ENCODE measurements at places on chromosomes 12 and 14.

- DNase-seq = no peak
These were observed 14.3 kb downstream of the FNTB start for GRCh38 chr14:65000898-65001591.

- no peak for DNase-seq
These were observed 61.7 kb downstream of the PPP1R36 start for GRCh38 chr14:64611358-64612020.

DNA sequence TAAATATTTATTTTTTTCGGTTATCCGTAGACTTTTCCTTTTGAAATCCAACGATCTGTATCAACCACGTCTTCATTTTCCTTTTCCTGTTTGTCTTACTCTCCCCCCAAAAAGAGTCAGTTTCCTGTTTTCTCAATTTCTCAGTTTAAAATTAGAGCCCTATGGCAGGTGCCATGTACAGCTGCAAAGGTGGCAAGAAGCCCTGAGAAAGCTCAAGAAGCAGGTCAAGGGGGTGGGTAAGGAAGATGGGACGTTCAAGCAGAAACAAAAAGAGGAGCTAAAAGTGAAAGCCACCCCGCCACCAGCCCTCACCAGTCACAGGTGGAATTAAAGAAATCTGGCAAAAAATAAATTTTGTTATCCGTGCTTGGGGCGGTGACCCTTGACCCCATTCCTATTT is 26.7 kb downstream of the SLC35E3 start:
- no peak for DNase-seq

- DNase-seq = no peak
These were observed 10.9 kb downstream of the TMEM260 start for GRCh38 chr14:56590535-56590960.

- no peak for DNase-seq
These were observed 221.5 kb upstream of the DAAM1 start for GRCh38 chr14:58966997-58967396.

DNA sequence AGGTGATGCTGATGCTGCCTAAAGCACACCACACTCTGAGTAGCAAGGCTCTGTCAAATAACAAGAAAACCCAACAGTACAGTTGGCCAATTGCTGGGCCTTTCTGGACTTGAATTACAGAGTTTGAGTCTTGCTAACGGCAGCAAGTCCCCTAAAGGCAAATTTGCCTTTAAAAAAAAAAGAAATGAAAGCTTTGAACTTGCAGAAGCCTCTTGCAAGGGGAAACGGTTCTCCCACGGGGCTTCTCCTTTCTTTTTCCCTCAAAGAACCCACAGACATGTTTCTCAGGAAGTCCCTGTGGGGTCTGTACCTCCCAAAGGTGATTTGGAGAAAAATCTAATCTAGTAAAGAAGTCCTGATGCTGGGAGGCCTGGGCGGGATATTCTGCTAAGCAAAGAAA is 191.3 kb upstream of the MYL2 start:
- no peak for DNase-seq

DNA sequence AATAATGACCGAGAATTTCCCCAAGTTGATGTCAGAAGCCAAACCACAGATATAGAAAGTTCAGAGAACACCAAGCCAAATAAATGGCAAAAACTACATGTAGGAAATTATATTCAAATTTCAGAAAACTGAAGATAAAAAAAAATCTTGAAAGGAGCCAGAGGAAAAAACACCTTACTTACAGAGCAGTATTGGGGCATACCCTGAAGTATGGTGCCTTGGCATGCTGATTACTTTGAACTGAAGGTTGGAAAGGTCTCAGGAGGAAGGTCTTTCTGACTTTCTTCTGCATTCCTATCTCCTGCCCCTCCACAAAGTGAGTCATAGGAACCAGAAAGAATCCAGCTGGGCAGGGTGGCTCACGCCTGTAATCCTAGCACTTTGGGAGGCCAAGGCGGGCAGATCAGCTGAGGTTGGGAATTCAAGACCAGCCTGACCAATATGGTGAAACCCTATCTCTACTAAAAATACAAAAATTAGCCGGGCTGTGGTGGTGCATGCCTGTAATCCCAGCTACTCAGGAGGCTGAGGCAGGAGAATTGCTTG is 8.8 kb upstream of the FGF6 start:
- no peak for DNase-seq

DNA sequence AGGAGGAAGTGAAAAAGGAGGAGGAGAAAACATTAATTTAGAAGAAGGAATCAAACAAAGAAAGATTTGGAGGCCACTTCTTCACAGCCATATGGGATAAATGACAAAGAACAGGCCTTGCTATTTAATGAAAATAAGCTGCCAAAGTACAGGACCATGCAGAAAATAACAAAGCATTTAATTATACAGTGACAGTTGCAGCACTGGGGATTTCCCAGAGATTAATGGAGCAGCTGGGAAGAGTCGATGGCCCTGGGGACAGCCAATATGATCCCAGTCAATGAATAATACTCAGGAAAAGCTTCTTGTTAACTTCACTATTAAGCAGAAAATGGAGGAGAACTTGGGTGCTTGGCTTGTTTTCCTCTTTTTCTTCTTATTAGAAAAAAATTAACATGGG is 34.6 kb downstream of the RERG start:
- no peak for DNase-seq

GRCh38 chr12:3755898-3756297 is 3.0 kb upstream of the CRACR2A start:
- DNase-seq = no peak

DNA sequence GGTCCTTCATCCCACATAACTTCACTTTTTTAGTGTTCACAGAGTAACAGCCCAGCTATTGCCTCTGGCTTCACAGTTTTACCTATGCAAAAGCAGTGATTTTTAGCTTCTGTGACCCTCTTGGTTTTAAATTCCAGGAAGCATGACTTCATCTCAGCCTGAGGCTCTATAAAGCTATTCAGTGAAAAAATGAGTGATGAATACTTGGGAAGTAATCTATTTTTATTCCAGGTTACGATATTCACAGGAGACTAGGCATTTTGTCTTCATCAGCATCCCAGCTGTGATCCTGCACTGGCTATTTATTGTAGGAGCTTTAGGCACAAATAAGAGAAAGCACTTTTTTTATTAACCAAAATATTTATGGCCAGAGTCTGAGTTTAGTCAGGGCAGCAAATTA is 164.8 kb downstream of the SNAPC1 start:
- DNase-seq = no peak

DNA sequence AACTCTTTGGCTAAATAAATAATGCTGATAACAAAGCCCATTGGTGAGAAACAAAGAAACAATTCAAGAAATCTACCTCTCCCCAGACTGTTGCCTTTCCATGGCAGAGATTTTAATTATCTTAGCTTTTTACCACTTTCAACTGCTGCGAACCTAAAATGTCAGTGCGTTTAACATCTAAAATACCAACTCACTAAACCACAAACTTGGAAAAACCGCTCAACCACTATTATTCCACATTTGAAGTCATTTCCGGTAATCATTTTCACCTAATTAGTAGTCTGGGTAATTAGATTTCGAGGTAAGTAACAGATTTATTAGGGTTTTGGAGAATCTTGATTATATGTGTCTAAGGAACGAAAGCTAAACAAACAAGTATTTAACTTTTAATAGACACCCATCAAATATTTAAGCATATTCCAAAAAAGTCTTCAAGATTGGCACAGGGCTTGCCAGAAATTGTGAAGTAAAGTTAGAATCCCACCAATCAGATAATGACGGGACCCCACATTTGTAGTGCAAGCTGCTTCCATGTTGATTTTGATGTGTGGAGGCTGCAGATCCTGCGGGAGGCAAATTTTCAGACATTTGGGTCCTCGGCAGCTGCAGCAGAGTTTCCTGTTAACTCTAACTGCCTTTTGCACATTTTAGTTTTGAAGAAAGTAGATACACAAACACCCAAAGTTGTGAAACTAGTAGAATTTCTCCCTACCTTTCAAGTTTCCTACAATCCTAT is 4.1 kb downstream of the OTX2 start:
- no peak for DNase-seq

DNA sequence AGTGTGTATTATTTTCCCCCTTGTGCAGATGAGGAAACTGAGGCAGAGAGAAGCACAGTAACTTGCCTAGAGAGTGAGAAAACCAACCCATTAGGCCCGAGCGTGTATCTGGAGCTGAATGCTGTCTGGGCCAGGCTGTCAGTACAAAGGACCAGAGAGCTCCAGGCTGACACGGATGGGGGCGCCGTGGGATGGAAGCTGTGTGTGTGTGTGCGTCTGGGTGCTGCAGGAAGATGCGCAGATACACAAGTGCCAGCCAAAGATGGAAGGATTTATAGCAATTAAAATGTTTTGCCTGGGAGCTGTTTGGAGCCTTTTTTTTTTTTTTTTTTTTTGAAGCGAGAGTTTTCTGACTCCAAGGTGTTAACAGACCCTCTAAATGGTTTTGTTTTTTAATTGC is 53.7 kb upstream of the GPATCH2L start:
- DNase-seq = no peak

- no peak for DNase-seq
These were observed 28.8 kb upstream of the RPH3A start for GRCh38 chr12:112762753-112763152.

- DNase-seq = no peak
These were observed 5.1 kb downstream of the MIPOL1 start for GRCh38 chr14:37202812-37203211.

- no peak for DNase-seq
These were observed 16.4 kb downstream of the TRMT61A start for GRCh38 chr14:103545219-103545914.

GRCh38 chr12:102728506-102729242 is 188.4 kb downstream of the PAH start:
- DNase-seq = no peak

GRCh38 chr12:104457746-104458693 is 1.3 kb downstream of the CHST11 start:
- DNase-seq = no peak

DNA sequence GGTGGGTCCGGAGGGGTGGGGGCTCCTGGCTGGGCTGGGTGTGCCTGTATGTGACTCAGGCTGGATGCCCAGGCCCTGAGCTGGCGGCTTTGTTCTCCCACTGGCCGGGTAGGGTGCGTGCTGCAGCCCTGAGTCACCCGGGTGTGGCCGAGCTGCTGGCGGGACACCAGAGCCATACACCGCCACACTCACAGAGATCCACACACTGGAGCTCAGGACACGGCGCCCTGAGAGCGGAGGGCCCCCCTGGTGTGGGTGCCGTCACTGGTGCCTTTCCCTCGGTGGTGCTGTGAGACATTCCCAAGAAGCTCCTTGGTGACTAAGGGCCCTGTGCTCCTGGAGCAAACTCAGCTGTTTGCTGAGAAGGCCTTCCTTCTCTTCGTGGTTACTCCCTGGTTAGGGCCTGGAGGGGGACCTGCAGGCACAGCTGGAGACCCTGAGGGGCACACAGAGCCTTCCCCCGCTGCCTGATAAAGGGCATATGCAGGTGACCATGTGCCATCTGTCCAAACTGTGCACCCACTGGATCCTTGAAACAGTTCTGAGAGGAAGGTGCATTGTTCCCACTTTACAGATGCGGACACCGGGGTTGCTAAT is 44.3 kb downstream of the KRT80 start:
- DNase-seq = no peak

- DNase-seq = no peak
These were observed 126.9 kb downstream of the PAPOLA start for GRCh38 chr14:96629082-96629481.

DNA sequence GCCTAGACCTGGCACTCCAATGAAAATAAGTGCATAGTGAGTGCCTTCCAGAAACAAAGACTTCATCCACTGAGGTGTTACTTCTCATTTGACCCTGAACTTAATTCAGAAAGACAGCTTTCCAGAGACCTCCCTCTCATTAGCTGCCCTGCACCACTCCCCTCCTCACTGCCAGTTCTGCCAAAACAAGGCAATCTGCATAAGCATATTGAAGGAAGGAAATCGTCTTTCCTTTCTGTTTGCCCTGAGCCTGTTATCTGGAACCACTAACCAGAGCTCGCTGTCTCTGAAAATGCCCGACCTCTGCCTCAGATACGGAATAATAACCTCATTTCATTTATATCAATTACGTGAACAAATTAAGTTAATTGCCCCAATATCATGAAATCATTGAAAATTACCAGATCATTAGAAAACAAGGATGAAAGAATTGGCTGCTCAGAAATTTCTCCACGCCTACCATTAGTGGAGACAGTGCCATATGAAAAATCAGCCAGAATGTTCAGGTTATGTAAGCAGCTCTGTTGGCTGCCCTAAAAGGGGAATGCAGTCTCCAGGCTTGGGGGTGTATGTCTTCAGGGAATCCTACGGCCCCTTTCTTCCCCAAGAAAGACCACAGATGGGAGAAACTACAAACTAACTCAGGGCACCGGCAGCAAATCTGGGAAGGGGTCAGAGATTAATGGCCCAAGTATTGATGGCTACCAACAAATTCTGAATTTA is 149.9 kb upstream of the FKBP4 start:
- DNase-seq = no peak

DNA sequence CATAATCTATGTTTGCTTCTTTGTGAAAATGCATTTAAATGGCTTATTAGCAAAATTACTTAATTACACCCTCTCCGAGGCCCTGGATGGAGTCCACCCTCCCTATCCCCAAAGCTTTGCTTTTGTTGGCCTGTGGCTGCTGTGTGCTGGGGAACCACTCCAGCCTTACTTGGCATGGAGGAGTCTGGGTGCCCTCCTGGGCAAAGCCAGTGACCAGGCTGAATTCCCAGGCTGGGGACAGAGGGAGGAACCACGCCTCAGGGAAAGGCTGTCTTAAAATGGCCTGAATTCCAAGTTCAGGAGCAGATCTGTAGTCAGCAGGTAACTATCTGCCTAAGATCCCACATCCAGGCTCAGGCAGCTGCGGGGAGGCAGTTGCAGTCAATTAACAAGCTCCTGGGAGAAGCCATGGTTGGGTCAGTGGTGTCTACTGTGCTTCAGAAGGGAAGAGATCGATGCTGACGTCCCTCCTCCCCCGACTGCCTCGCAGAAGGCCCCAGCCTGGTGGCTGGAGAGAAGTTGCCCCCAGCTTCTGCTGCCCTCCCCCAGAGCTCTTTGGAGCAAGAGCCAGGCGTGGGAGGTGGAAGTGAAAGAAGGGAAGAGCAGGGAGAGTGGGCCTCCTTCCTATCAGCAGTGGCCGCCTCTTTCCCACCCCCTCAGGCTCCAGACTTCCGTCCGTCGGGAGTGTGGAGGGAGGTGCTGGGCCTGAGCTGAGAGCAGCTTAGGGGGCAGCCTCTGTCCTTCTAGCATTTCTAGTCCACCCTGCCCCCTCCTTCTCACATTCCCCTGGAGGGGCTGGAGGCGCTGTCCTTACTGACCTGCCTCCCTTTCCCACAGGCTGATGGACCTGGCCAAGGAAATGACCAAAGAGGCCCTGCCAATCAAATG is 11.3 kb downstream of the VASH1 start:
- DNase-seq = no peak

DNA sequence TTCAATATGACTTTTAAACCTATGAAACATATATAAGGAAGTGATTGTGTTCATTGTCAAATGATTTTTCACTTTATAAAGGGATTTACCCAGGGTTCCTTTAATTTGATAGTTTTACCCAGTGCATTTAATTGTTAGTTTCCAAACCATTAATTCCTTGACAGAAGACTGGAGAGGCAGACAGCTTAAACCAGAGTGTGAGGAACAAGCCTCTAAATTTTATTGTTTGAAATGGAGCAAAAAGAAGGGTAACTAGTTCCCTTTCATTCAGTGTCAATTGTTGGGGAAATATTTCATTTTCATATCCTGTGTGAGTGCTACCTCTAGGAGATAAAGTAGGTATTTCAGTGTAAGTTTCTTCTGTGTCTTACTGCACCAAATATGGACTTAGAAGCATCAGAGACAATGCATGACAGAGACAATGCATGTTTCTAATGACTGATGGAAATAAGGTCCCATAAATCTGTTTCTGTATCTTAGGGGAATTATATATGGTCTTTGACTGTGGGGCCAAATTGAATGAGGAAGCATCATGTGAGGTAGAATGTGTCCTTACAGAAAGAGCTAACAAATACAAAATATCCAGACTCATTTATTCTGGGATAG is 120.5 kb downstream of the TMTC2 start:
- no peak for DNase-seq

Data from iPS DF 6.9 (cell line).